Bone marrow (tissue), 2 donors: ENCODE measurements at places on chromosomes 4 and X.

DNA sequence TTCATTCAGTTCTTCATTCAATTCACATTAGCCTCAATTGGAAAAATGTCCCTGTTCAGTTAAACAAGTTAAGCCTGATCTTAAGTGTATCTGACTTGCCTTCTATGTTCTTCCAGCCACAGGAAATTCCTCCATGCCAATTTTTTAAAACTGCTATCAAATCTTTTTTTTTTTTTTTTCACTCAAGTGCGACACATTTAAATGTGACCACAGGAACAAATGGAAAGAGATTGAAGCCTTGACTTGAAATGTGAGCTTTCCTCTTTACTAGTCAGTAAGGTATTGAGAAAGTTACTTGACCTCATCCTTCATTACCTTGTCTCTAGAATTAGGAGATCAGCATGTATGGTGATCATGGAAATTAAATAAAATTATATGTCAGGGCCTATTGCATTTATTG, 165.1 kb downstream of the SLIT2 start:
- DNase-seq: no peak

DNA sequence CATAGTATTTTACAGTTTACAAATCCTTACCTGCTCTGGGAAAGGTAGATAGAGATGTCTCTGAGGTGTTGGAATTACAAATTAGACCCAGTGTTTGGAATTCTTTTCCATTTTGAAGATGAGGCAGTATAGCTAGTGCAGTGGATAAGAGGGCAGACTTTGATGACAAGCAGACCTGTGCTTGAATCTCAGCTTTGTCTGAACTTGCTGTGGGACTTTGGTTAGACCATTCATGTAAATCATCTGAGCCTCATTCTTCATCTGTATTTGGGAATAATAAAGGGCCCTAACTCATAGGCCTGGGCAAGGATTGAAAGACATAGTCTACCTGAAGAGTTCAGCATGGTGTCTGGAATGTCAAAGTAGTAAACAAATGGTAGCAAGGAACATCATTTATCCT, 77.2 kb upstream of the BOD1L1 start:
- no peak for DNase-seq

DNA sequence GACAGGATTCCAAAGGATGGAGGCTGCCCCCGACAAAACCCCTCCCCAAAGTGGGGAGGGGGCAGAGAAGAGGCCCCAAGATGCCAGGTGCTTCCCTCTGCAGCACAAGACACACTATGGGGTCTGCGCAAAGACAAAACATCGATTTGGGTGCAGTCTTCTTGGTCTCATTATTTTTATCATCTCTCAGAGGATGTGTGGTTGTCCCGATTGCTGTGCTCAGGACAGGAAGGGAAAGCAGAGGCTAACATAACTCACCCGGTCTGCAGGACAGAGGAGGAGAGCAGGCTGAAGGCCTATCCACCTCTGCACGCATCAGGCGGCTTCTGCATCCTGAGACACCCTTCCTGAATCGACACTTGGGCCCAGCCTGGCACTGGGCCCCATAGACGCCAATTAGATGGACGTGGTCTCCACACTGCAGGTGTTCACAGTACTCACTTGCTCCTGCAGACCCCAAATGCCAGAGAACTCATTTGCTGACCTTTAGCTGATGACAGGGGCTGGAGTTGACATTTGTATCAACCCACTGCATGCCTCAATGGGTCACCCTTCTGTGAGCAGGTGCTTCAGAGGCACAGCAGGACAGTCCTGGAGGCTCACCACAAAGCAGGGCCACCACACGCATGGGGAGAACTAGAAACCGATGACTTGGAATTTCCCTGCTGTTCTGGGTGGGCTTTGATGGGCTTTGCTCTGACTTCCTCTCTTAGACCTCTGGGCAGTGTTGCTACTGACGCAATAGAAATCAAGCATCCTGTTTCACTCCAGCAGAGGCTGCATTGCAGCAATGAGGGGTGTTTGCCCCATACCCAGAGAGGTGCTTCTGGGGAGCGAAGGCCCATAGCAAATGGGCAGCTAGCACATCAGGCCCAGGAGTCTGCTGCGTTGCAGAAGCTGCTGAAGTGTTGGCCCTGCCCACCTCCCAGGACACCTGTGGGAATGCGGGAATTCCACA, 96.3 kb upstream of the ENPP6 start:
- no peak for DNase-seq

GRCh38 chr4:82797405-82798111, 1.0 kb downstream of the SCD5 start:
- no peak for DNase-seq

DNA sequence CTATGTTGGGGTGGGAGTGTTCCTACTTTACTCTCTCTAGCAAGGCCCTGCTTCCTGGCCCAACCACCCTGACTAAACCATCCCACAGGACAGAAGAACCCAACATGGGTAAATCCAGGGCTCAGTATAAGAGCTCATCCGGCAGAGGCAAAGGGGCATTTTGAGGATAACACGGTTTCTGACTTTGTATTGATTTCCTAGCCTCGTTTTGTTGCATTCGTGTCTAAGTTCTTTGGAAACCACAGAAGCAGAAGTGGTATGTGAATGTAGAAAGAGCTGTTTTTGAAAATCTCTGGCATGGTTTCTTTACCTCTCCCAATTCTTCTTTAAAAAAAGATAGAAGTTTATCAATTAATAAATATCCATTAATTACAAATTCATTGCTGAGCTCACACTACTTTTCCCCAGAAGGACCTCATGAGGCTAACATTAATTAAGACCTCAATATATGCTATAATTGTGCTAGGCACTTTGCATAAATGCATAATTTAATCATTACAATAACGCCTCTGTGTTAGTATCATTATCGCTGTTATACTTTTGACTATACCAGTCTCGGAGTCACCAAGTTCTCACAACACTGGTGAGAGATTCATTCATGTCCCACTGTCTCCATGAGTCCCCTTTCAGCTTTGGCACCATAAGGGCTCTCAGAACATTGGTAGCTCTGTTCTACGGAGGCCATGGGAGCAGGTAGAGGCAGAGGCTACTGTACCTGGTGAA, 5.8 kb upstream of the CLNK start:
- DNase-seq: no peak

GRCh38 chrX:9604908-9605306, 140.0 kb downstream of the TBL1X start:
- no peak for DNase-seq

DNA sequence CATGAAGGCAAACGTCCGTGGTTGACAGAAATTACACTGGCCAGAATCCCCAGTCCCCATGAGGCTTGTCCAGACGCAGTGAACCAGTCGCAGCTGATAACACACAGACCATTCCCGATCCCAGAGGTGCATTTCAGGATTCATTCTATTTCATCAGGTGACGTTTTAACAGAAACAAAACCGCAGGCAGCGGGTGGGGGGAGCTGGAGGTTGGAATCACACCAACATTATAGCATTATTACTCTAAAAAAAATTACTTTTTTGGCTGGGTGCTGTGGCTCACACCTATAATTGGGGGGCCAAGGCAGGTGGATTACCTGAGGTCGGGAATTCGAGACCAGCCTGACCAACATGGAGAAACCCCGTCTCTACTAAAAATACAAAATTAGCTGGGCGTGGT, 25.2 kb downstream of the NOP14 start:
- no peak for DNase-seq

- no peak for DNase-seq
Measured at GRCh38 chrX:45667666-45668065, 467.0 kb upstream of the DIPK2B start.

- no peak for DNase-seq
Measured at GRCh38 chr4:179595671-179596410, 2153.6 kb upstream of the AGA start.

GRCh38 chrX:154840856-154841255, 6.4 kb upstream of the SMIM9 start:
- DNase-seq: no peak

DNA sequence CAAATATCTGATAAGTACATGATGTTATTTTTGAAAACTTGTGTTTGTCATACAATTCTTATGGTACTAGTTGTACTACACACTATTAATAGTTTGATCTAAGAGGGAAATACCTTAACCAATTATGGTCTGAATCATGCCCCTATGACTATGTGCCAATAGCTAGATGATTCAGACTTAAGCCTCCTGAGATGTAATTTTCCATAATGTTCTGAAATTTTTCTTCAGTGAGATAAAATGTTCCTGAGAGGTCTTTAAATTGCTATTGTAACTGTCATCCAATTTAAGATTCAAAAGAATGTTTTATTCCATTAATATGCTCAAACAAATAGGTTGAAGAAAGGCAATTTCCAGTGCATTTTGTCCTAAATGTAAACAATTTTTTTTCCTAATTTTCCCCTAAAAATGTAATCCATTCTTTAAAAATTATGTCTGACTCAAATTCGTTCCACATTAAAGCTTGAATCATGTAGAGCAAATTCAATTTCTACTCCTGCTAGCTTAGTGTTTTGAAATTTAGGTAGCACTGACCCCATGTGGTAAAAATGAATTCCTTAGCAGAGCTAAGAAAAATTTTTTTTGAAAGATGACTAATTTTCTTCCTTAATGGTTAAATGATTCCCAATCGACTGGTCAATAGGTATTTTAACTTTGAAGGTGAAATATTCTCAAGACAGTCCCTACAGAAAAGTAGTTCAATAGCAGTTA, 49.1 kb downstream of the APOOL start:
- no peak for DNase-seq

GRCh38 chr4:53647547-53647946, 56.3 kb upstream of the LNX1 start:
- no peak for DNase-seq

DNA sequence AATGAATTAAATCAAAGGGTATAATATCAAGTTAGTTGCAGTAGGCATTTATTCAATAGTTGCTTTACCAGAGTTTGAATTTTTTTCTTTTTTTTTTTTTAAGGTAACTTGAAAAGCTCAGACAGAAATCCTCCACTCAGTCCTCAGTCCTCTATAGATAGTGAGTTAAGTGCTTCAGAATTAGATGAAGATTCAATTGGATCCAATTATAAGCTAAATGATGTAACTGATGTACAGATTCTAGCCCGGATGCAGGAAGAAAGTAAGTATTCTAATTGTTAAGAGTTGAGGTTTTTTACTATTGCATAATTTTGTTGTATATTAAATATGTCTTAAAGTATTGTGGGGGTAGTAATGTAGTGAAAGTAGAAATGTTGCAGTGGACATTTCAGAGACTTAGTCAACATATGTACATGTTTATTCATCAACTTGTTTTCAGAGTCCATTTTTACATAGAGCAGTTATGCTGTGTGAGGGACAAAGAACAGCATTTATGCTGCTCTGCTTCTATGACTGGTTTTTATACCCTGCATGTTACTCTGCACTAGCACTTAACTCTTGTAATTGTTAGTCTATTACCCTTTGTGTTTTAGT, 38.4 kb downstream of the SLAIN2 start:
- DNase-seq: no peak

DNA sequence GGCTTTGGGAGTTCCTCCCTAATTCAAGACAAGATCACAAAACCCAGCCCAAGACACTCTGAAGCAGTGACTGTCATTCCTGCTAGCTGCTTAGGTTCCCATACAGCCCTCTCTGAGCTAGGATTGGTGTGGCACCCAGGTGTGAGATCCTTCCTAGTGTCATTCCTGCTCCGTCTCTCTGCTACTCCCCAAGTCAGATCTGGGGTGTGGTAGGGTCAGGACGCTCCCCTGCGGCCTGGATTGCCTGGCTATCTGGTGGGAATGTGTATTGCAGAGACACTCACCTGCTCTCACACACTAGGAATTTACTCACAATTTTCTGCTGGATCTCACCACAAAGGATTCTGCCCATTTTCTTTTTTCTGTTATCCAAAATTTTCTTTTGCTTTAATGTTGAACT, 560.8 kb upstream of the ATOH1 start:
- no peak for DNase-seq

- no peak for DNase-seq
Measured at GRCh38 chr4:103018391-103019307, 856 bp downstream of the SLC9B1 start.

GRCh38 chr4:54085284-54085683, 14.7 kb upstream of the GSX2 start:
- no peak for DNase-seq

DNA sequence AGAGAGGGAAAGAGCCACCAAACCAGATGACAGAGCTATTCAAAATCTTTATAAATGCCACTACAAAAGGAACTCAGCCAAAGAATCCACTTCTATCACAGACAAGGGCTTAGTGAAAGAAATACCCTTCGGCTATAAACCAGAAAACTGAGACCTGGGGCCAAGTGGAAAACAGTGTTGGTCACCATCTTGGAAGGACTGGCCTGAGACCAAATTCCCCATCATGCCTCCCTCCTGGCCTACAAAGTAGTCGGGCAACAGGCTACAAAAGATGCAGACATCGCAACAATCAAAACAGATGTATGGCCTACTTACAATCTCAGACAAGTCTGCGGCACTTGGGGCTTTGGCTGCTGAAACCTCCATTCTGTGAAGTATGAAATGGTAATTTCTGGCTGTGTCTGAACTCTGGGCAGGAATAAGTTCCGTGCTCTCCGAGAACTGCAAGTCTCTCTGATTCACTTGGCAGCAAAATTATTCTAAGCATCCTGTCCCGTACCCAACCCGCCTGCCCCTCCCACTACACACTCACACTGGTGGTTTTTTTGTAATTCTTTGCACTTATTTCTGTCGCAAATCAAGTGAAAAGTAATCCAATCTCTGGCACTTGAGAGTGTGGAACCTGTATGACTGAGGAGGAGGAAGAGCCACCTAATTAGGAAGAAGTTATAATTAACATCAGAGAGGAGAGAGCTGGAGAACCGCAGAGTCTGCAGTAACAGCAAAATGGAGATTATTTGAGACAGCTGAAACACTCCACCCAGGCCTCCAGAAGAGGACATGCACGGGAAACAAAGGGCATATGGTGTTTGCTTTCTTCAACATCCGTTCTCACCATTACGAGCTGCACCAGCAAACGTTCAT, 87.8 kb downstream of the SH3KBP1 start:
- DNase-seq: no peak

DNA sequence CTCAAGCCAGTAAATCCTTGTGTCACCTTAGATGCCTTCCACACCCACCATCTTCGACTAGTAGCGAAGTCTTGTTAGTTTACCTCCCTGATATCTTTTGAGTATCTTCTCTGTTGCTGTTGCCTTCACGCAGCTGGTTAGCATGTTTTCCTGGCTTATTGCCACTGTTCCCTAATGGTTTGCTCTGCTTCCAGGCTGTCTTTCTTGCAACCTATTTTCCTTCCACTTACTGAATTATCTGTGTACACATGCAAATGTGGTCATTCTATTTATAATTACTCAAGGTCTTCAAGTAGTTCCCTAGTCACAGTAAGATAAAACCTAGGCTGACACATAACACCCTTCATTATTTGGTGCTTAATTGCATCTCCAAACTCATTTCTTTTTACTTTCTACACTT, 89.5 kb downstream of the UGT8 start:
- DNase-seq: no peak

DNA sequence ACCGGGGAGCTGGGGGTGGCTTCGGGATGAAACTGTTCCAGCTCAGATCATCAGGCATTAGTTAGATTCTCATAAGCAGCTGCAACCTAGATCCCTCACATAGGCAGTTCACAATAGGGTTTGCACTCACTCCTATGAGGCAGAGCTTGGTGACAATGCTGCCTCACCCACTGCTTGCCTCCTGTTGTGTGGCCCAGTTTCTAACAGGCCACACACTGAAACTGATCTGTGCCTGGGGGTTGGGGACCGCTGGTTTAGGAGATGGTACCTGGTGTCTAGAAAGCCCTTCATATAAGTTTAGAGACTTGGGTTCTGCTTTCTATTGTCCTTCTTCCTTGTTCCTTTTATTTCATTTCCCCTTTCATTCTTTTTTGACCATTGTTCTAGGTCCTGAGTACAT, 234.2 kb downstream of the FRAS1 start:
- DNase-seq: no peak

- DNase-seq: peak; percentile 64
Measured at GRCh38 chr4:38177035-38177546, 216.9 kb downstream of the PTTG2 start.

GRCh38 chr4:123524958-123525628, 128.5 kb downstream of the SPRY1 start:
- no peak for DNase-seq
